ENCODE measurements at places on chromosomes 1 and 21. TPM values are rescaled to one million over a fixed set of nuclear protein-coding genes. Genes with fewer than 3 reads are reported as not detected.
A peak's percentile ranks its signal among the peaks of the same experiment; 100 is the strongest.

GRCh38 chr1:107342316-107342715, 201.5 kb downstream of the NTNG1 start:
- no peak overlapping the region for H3K27ac ChIP-seq
- H3K36me3 ChIP-seq, result no peaks in the 10 kb centered on the region
- H3K4me3 ChIP-seq, result no peak overlapping the region
- H3K27me3 ChIP-seq, result no peaks in the 10 kb centered on the region
- DNase-seq, result no peak
- no peaks in the 10 kb centered on the region for H3K4me1 ChIP-seq

GRCh38 chr1:245177071-245177900, 22.5 kb downstream of the KIF26B start:
- H3K4me3 ChIP-seq, result no peak overlapping the region
- no peaks in the 10 kb centered on the region for H3K27me3 ChIP-seq
- no peak overlapping the region for H3K27ac ChIP-seq

The PIK3R3 gene
- total RNA-seq, result 1.3 TPM

- H3K4me3 ChIP-seq, result no peak overlapping the region
- no peak overlapping the region for H3K27ac ChIP-seq
- no peaks in the 10 kb centered on the region for H3K4me1 ChIP-seq
- DNase-seq, result no peak
- no peaks in the 10 kb centered on the region for H3K36me3 ChIP-seq
Measured at GRCh38 chr1:113552244-113552643, 161.9 kb downstream of the MAGI3 start.

DNA sequence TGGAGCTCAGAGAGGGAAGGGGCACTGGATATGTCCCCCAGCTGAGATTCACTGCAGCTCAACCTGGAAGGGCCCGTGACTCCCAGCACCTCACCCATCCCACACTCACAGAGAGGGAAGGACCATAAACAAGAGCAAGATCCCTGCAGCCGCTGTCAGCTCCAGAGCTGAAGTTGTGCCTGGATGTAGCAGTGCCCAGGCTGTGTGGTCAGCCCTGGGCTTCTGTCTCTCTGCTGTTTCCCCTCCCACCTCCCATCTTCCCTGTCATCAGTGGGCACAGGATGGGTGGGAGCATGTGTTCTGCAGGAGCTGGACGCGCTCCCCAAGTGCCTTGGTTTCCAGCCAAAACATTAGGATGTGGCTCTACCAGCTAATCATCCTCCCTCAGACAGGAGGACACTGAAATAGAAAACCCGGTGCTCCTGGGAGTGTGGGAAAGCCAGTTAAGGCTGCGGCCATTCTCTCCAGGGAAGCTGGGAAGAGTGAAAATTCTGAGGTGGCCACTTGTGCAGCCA, 282.7 kb downstream of the NPHP4 start:
- no peak for DNase-seq
- no peak overlapping the region for H3K4me3 ChIP-seq
- H3K27me3 ChIP-seq, result no peaks in the 10 kb centered on the region
- H3K4me1 ChIP-seq, result no peaks in the 10 kb centered on the region
- H3K36me3 ChIP-seq, result no peaks in the 10 kb centered on the region

The MAB21L3 gene
- not detected for total RNA-seq

DNA sequence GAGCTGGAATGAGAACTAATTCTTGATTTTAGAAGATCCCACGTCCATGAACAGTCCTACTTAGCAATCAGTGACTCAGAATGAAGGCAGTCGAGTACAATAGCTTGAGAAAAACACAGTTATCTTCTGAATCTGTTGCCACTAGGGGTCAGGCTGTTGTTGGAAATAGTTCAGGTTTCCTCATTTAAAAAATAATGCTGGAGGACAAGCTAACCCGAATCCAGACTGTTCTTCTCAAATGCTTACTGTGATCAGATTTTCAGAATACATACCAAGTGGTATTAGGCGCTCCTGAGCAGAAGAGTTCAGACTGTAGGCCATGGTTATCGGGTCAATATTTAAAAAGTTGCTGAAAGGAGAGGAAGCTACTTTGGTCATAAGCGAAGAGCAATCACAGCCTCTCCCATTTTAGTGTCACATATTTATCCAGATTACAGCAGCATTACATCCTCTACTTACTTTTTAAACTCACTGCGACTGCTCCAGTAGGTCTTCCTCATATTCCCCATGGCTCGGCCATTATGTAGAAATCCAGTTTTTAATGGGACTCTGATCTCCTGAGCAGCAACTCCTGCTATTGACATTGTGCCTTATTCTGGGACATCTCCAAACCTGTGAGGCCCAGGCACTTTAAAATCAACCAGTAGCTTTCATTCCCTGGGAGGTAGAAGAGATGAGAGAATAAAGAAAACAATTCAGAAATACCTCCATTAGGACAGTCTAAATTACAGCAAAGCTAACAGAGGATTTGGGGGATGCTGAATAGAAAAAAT, 10.9 kb downstream of the ERRFI1 start:
- no peak overlapping the region for H3K27ac ChIP-seq
- H3K27me3 ChIP-seq, result peaks cover 18% of the 10 kb centered on the region
- H3K4me3 ChIP-seq, result no peak overlapping the region
- no peaks in the 10 kb centered on the region for H3K36me3 ChIP-seq
- DNase-seq, result peak; percentile 58
- peaks cover 7% of the 10 kb centered on the region for H3K4me1 ChIP-seq
